ENCODE measurements at places on chromosomes 3 and 15.

GRCh38 chr15:63337046-63337445 is 44.6 kb downstream of the CA12 start:
- DNase-seq: no peak

GRCh38 chr15:62209322-62209721 is 44.2 kb upstream of the C2CD4B start:
- no peak for DNase-seq

GRCh38 chr3:185759512-185759911 is 65.3 kb downstream of the IGF2BP2 start:
- no peak for DNase-seq

DNA sequence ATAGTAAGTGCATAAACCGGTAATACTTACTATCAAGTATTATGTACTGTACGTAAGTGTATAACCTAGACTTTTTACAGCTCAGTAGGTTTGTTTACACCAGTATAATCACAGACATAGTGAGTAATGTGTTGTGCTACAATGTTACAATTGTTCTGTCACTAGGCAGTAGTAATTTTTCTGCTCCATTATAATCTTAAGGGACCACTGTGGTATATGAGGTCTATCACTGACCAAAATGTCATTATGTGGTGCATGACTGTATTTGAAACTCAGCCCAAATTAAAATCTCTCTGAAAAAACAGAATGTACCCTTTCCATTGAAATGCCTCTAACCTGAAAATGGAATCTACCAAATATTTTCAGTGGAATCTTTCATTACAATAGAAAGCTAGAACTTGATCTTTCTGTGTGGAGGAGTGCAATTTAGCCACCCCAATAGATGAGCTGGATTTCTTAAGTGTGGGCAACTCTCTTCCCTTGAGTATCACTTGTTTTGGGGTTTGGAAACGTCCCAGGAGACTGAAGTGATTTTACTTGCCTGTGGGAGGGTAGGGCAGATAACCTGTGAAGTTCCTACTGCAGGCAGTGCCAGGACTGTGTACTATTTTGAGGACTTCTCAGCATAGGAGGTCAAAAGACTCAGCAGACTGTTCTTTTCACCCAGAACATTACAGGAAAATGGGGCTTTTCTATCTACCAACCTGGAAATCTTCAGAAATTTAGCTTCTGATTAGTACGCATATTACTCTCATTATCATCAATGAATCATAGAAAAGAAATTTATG is 50.9 kb downstream of the FAM98B start:
- DNase-seq: no peak

GRCh38 chr3:114408736-114409670 is 115.2 kb downstream of the TIGIT start:
- DNase-seq: no peak

- DNase-seq: no peak
Observed at GRCh38 chr3:40369716-40370115, 17.3 kb upstream of the ENTPD3 start.

- DNase-seq: no peak
Observed at GRCh38 chr3:60890226-60890625, 361.0 kb downstream of the FHIT start.

- DNase-seq: no peak
Observed at GRCh38 chr3:45950686-45951600, 7.7 kb downstream of the CXCR6 start.

DNA sequence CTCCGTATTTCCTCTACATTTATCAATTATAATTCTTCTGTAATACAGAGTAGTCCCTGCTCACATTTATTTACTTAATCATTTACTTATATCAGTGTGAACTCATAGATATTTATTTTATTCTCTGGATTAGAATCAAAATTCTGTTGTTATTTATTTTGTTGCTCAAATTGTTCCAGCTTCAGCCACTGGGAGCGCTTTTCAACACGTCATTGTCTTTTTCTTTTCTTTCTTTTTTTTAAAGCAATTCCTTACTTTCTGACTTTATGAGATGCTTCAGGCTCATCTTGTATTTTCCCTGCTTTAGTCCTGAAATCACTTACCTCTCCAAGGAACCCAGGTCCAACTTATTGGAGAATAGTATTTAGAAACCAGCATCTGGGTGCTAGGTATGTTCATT is 53.4 kb downstream of the GLCE start:
- DNase-seq: no peak

- DNase-seq: no peak
Observed at GRCh38 chr3:182259579-182259978, 533.7 kb upstream of the ATP11B start.

- DNase-seq: no peak
Observed at GRCh38 chr15:70142072-70142321, 44.3 kb upstream of the TLE3 start.

GRCh38 chr15:25242957-25243799 is 195.6 kb downstream of the UBE3A start:
- DNase-seq: no peak

DNA sequence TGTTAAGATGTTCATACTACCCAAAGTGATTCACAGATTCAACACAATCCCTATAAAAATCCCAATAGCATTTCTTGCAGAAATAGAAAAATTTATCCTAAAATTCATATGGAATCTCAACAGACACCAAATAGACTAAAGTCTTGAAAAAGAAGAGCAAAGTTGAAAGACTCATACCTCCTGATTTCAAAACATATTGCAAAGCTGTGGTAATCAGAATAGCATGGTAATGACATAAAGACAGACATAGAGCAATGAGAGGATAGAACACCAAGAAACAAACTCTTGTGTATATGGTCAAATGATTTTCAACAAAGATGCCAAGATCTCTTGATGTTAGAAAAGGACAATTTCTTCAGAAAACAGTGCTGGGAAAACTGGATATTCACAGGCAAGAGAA is 8.3 kb downstream of the GLB1 start:
- no peak for DNase-seq

GRCh38 chr3:13584427-13584891 is 35.5 kb downstream of the FBLN2 start:
- no peak for DNase-seq

DNA sequence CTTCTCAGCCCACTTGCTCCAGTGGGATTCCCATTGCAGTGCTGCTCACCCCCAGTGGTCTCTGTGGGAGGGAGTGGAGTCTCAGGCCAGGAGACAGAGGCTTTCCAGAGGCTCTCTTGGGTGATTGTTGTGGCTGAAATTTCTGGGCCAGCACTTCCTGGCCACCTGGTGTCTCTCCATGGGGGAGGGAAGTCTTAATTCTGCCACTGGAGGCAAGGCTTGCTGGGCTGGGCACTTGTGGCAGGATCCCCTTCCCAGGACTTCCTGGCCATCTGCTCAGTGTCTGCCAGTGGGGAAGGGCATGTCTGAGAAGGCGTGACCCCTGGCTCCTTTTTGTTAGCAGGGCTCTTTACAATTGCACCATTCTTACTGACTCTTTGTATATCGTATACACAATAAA is 351.8 kb downstream of the GABRB3 start:
- no peak for DNase-seq

- DNase-seq: no peak
Observed at GRCh38 chr15:94070356-94071295, 160.7 kb upstream of the MCTP2 start.

- DNase-seq: no peak
Observed at GRCh38 chr3:16516695-16517481, 3.4 kb upstream of the RFTN1 start.

DNA sequence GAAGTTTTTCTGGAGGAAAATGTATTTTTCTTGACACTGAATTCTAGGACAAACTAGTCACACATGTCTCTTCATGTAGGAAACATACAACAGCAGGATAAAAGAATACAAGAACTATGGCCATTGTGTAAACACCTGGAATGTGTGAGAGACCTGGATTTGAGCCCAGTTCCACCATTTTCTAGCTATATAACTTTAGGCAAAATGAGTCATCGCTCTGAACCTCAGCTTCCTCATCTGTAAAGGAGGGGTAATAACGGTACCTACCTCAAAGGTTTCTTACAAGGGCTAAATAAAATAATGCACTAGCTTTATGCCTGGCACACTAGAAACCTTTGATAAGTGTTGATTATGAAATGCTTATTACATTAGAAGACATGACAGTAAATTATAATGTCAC is 57.8 kb downstream of the RIOX2 start:
- DNase-seq: no peak

DNA sequence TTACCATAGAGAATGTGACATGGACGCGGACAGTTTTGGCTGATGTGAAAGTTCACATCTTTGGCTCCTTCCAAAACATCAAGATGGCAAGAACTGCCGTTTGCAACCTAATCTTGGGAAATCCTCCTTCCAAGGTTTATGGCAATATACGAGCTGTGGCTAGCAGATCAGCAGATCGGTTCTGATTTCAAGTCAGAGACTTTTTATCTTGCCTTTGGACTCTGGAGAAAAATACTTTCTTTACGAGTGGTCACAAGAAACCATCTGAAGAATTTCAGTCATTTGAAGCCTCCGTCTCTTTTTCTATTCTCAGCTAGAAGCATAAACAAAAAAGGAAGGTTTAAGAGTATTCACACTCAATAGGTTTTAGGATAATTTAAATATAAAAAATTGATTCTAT is 153.5 kb upstream of the MEIS2 start:
- DNase-seq: no peak

DNA sequence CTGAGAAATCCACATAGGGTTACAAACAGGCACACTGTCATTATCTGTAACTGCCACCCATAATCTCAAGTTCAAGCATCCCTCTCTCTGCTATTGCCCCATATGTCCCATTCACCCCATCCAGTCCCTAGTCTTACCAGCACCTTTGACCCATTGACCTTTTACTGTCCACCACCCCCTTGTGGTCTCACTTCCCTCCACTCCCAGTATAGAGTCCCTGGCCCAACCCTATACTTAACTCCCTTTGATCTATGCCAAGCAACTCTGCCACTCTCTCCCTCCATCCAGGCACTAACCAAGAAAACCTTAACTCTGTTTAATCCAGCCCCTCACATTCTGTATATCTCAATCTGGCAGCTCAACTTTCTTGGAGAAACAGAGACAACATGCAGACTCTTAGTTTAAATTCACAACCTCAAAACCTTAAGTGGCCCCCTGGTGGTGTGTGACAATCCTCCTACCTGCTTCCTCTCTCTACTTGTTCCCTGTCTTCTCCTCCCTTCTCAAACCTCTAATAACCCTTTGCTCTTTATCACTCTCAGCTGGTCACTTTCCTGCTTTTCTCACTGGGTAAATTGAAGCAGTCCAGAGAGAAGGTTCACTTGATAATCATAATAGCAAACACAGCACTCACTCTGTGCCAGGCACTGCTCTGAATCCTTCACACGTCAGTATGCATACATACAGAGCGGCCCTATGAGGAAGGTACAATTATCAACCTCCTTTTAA is 162.7 kb downstream of the STT3B start:
- DNase-seq: no peak

Measured in stimulated activated CD8-positive, alpha-beta memory T cell treated with anti-CD3 and anti-CD28 coated beads, Interleukin-7, amount 100 ng/mL, for 48 hours (primary cell).